ENCODE measurements at places on chromosomes 12 and 14.
A peak's percentile ranks its signal among the peaks of the same experiment; 100 is the strongest.

- DNase-seq = no peak
These were observed 91.6 kb downstream of the NTF3 start for GRCh38 chr12:5523396-5524115.

DNA sequence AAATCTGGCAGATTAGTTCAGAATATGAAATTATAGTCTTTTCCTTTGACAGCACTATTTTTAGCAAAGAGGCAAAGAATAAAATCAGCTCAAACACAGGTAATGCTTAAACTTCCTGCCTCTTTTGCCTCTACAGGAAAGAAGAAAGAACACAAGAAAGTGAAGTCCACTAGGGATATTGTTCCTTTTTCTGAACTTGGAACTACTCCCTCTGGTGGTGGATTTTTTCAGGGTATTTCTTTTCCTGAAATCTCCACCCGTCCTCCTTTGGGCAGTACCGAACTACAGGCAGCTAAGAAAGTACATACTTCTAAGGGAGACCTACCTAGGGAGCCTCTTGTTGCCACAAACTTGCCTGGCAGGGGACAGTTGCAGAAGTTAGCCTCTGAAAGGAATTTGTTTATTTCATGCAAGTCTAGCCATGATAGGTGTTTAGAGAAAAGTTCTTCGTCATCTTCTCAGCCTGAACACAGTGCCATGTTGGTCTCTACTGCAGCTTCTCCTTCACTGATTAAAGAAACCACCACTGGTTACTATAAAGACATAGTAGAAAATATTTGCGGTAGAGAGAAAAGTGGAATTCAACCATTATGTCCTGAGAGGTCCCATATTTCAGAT, 17.4 kb downstream of the TMPO start:
- peak; percentile 55 for DNase-seq

DNA sequence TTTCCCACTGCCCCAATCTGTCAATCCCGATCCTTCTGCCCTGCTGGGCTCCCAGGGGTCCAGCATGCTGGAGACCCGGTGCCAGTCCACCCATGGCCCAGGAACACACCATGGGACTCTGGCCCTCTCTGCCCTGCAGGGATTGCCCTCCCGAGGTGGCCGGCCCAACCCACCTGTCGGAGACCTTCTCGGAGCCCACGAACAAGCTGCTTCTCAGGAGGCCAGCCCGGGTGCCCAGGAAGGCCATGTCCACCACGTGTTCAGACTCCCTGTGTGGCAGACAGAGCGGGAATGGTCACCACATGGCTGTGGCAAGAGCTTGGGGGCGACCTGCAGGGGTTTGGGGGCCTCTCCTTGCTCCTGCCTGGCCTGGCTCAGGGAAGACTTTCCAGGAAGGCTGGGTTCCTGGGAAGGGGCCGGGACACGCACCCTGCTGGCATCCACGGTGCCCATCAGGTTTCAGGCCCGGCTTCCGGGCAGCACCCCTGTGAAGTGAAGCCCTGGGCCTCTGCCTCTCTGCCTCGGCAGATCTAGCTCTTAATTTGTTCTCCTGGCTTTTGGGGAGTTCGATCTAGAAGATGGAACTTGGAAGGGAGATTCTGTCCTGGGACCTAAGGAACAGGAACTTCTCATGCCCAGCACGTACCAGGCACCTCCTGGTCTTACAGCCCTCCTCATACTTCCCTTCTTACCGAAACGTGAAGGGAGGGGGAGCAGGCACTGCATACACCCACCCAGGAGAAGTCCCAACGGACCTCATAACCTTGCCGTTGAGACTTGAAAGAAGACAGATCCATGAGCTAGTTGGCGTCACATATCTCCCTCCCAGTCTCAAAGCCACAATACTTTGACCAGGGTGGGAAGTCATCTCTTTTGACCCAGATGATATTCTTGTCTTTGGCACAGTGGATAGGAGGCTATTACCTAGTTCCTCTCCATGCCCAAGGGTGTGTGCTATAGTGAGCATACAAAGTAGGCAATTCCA, 26.3 kb downstream of the LRTM2 start:
- DNase-seq = no peak

DNA sequence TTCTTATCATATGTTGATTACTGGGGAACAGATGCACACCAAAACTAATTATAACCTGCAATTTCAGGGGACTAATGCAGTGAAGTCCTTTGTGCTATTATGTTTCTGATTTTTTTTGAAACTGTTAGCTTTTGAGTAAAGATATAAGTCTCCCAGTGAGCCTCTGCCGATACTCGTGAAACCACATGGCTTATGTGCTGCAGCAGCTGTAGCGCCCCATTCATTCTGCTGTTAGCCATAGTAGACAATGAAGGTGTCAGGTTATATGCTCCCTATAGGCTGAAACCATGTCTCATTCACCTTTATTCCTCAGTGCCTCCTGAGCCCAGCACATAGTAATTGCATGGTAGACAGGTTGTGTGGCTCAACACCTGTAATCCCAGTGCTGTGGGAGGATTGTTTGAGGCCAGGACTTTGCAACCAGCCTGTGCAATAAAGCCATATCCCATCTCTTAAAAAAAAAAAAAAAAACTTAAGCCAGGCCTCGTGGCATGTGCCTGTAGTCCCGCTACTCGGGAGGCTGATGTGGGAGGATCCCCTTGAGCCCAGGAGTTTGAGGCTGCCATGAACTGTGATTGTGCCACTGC, 25.0 kb downstream of the GOLGA5 start:
- DNase-seq = no peak

- peak; percentile 32 for DNase-seq
These were observed 41.6 kb downstream of the ITPK1 start for GRCh38 chr14:93073910-93074769.

DNA sequence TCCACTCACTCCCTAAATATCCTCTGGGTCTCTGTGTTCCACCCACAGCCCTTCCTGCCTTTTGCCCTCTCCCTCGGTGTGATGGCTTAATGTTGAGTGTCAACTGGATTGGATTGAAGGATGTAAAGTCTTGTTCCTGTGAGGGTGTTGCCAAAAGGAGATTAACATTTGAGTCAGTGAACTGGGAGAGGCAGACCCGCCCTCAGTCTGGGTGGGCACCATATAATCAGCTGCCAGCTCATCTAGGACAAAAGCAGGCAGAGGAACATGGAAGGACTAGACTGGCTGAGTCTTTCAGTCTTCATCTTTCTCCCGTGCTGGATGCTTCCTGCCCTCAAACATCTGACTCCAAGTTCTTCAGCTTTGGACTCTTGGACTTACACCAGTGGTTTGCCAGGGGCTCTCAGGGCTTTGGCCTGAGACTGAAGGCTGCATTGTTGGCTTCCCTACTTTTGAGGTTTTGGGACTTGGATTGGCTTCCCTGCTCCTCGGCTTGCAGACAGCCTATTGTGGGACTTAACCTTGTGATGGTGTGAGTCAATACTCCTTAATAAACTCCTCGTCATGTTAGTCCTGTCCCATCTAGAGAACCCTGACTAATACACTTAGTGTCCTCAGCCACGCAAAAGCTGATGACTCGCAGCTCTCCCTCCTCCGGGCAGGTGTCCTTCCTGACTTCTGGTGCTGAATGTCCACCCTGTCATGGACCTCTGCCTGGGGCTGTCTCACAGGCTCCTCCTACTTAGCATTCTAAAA, 5.9 kb downstream of the DGLUCY start:
- peak; percentile 72 for DNase-seq

DNA sequence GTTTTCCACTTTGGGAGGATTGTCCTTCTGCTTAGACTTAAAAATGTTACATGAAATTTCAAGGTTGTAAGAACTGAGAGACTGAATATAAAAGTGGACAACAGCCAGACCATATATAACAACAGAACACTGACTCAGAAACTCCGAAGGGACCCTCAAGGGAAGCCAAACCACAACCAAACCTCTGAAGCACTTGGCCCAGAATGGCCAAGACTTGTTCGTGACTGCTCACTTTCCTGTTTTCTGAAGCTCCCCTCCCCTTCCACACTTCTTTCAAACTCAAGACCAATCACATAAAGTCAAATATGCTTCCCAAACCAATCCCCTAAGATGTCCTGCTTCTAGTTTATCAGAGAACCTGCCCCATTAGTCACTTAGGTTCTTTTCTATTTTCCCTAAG, 13.7 kb downstream of the OR6J1 start:
- peak; percentile 86 for DNase-seq

GRCh38 chr12:45498645-45499044, 230.9 kb upstream of the ARID2 start:
- no peak for DNase-seq

DNA sequence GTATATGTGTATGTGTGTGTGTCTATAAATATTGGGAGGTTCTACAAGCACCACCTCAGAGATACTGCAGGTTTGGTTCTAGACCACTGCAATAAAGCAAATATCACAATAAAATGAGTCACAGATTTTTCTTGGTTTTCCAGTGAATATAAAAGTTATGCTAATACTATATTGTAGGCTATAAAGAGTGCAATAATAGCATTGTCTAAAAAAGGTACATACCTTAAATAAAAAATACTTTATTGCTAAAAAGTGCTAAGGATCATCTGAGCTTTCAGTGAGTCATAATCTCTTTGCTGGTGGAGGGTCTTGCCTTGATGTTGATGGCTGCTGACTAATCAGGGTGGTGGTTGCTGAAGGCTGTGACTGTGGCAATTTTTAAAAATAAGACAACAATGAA, 111.1 kb downstream of the VEZT start:
- DNase-seq = peak; percentile 53

DNA sequence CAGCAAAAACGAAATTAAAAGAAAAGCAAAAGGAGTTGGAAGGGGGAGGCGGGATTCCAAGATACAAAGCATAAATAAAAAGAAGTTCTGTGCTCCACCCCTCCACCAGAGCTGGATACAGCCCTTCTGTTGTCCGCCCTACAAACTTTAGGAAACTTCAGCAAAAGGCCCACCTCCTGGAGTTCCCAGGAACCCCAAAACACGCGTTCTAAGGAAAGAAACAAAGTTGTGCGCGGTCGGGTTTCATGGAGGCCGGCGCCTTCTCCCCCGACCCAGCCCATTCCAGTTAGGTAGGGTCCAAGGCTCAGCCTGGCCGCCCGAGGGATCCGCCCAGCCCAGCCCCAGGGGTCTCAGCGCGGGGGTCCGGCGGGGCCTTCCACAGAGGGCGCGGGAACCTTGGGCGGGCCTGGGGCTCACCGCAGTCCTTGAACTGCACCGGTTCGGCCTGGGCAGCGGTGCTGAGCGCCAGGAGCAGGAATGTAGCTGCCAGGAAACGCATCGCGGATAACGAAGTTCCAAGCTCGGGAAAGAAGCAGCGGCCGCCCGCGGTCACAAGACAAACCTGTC, at the start of gene NPC2:
TSS of gene NPC2 (minus strand) at position 530 of the 567 bp plus-strand sequence. CDS start at position 499, 31 bp downstream.
- DNase-seq = no peak

- no peak for DNase-seq
These were observed 1.4 kb downstream of the DENND5B start for GRCh38 chr12:31589598-31589903.

DNA sequence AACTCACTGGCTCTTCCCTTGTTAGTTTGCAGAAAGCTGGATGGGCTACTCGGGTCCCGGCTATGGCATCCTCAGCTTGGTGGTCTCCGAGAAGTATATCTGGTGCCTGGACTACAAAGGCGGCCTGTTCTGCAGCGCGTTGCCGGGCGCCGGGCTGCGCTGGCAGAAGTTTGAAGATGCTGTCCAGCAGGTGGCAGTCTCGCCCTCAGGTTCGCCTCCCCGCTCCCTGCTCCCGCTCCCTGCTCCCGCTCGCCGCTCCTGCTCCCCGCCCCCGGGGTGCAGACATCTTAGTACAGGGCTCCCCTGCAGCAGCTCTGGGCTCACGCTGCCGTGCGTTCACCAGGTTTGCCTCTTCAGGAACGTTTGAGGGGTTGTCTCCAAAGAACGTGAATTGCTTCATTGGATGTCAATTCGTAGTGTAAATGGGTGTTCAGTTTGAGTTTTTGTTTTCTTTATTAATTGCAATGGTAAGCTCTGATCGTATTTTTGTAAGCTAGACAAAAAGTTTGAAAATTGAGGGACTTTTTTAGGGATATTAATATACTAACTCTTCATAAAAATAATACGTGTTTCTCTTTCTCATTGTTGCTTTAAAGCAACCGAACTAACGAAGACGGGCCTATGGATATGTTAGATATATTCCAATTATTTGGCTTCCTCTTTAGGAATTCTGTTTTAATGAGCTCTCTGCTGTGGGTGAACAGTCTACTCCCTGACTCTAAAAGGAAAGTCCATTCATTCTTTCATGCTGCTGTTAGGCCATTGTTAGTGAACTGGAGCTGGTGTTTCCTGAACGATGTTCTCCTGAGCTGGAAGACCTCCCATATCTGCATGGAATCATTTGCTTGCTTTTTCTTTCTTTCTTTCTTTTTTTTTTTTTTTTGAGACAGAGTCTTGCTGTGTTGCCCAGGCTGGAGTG, 71.3 kb downstream of the ANKRD9 start:
- peak; percentile 81 for DNase-seq

DNA sequence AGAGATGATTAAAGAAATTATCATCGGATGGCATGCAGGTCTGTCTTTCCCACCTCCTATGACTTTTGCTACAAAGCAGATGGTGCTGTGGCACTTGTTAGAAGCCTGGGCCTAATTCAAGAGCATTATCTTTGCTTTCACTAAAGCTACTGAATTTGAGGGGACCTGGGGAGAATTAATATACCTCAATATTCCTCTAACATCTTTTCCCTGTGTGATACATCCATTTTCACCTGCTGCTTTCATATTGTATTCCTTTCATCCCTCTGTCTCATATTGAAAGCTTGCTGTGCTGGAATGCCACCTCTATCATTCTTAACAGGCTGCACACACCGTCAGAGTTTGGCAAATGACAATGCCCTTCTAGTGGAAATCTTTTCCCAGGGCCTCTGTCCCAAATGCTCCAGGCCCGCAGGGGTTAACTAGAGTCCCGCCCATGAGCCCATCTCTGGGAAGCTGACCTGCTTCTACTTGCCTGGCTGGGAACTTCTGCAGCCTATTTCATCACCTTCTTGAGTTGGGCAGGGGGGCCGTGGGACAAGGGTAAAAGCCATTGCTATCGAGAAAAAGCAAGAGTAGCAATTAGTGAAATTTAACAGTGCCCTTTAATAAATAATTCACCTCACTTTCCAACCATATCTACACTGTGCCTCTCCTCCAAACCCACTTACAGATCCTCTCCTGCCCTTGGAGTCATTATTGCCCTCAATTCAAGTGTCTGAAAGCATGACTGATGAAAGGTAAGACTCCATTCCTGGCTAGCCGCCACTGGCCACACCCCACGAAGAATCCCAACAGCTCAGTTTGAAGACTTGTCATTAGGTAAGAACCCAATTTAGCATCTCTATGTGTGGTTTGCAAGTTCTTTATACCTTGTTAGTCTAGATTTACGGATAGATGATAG, 126.7 kb upstream of the BTG1 start:
- no peak for DNase-seq

GRCh38 chr14:105095236-105095805, 30.1 kb upstream of the GPR132 start:
- DNase-seq = no peak

DNA sequence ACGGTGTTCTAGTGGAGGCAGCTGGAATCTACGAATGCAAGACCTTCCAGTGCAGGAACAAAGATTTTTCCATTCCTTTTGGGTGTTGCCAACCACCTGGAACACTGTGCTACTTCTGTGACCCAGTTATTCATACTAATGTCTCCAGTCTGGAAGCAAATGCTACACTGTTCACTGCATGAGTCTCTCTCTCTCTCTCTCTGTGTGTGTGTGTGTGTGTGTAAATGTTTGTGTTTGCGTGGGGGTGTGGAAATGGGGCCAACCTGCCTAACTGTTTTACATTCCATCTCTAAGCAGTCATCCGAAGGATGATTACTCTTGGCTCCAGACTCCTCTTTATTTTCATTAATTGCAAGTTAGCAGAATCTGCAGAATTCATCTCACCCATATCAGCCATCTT, 29.9 kb upstream of the YBX3 start:
- DNase-seq = peak; percentile 60

- peak; percentile 91 for DNase-seq
These were observed 128.5 kb downstream of the HMGA2 start for GRCh38 chr12:65952737-65953209.

- no peak for DNase-seq
These were observed 1.8 kb downstream of the XRCC3 start for GRCh38 chr14:103713304-103714062.

GRCh38 chr14:68449561-68450181, 343.2 kb downstream of the ZFP36L1 start:
- no peak for DNase-seq

Data from fibroblast of skin of right biceps (primary cell).